HL-60 (cell line): ENCODE measurements at places on chromosomes 5 and 9.

GRCh38 chr5:1343931-1344901 is 683 bp downstream of the CLPTM1L start:
- no peak for DNase-seq

DNA sequence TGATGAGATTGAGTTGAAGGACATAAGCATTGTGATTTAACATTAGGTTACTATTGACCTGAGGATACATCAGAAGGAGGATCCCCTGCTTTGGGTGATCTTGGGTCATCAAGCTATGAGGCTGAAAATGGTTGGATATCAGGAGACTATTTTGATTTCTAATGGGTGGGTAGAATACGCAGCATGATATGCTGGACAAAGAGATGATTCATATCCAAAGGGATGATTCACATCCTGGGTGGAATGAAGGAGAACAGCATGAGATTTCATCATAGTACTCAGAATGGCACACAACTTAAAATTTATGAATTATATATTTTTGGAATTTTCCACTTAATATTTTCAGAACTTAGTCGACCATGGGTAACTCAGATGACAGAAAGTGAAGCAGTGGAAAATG is 1759.5 kb upstream of the C9orf72 start:
- no peak for DNase-seq

GRCh38 chr5:60161340-60161934 is 267.9 kb upstream of the PDE4D start:
- no peak for DNase-seq

DNA sequence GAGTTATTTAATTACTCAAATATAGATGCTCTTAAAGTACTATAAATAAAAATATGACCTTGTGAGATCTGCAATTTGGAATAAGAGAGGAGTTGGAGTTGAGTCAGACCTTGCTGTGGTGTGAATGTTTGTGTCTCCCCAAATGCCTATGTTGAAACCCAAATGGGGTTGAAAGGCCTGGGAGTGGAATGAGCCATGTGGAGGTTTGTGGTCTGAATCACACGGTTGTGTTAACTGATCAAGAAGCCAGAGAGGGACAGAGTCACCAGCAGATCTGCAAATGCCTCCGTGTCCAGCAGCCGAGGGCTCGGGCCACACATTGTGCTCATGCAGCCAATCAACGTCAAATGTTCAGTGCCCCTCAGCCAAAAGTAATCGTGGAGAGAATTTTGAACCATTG is 404.4 kb downstream of the ICE1 start:
- no peak for DNase-seq

DNA sequence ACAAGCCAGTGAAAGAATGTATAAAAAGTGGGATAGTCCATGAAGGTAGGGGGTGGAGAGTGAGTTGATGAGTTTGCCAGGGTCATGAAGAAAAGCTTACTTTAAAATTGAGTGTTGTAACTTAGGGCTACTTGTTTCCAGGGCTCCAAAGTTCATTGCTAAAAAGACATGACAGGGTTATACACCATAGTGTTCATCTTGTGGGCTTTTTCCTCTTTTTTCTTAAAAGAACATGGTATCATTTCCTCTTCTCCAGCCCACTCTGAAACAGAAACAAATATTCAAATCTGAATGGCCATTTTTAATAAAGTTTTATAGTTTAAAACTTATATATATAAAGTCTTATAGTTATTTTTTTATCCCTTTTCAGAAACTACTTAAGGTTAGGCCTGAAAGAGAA is 115.7 kb upstream of the SMC2 start:
- DNase-seq: no peak

GRCh38 chr5:139636207-139636792 is 11.8 kb upstream of the CXXC5 start:
- peak; percentile 22 for DNase-seq

DNA sequence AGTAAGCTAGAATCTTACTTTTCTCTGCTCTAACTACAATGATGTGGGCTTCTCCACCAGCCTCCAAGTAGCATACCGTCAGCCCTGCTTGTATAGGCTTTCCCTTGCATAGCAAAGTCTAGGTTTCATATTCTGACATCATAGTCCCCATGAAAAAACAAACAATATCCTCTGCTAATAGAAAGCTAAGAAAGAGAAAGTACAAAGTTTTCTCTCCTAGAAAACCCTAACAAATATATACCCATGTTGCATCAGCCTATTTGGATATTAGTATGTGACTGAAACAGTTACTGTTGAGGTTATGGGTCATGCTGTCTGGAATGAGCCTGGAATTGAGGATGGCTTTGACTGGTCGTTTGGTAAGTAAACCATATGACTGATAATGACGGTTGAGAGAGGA is 1696.0 kb downstream of the MAT2B start:
- DNase-seq: no peak

- DNase-seq: peak; percentile 14
Observed at GRCh38 chr5:130541617-130542221, 623.3 kb downstream of the HINT1 start.

GRCh38 chr5:170809551-170809950 is 26.0 kb downstream of the GABRP start:
- DNase-seq: no peak

- DNase-seq: no peak
Observed at GRCh38 chr9:108282872-108283271, 572.9 kb downstream of the ACTL7B start.

- no peak for DNase-seq
Observed at GRCh38 chr9:26744191-26744965, 148.2 kb downstream of the CAAP1 start.
